Kasumi-1 (cell line): ENCODE measurements at places on chromosomes 2 and 18.
A peak's percentile ranks its signal among the peaks of the same experiment; 100 is the strongest.

DNA sequence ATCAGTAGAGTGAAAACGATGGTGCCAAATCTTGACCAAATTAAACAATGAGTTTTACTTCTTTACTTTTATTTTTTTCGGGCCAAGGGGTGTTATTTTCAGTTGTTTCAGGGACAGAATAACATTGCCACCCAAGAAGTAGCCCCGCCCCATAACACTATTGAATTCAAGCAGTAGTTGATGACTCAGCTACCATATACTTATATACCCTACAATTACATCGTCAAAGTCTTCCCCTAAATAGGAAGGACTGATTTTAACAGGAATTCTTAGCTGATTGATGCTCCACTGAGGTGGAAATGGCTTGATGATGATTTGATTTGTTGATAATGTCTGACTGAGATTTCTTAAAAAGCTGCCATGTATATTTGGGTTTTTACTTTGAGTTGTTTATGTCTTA, 24.7 kb downstream of the LYPD6B start:
- DNase-seq, result no peak

DNA sequence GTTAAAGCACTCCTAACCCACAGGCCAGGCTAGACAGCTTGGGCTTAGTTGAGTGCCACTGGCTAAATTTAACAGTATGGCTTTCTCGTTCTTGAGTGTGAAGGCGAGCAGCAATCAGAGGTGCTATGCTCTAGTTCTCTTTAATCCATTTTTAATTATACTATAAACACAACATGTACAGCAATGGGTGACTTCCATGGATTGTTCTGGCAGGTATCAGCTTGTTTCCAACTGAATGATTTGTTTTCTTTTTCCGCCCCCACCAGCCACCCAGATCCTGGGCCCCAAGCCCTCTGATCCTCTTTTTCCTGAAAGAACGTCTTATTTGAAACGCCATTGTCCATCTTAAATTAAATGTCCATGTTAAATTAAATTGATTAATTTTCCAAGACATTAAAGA, 244.8 kb downstream of the IKZF2 start:
- no peak for DNase-seq

GRCh38 chr2:157880927-157881326, 4.8 kb upstream of the ACVR1 start:
- no peak for DNase-seq

GRCh38 chr2:84458551-84459017, 496 bp downstream of the SUCLG1 start:
- DNase-seq, result peak; percentile 30

- no peak for DNase-seq
Observed at GRCh38 chr2:207990784-207991183, 34.5 kb downstream of the PLEKHM3 start.

DNA sequence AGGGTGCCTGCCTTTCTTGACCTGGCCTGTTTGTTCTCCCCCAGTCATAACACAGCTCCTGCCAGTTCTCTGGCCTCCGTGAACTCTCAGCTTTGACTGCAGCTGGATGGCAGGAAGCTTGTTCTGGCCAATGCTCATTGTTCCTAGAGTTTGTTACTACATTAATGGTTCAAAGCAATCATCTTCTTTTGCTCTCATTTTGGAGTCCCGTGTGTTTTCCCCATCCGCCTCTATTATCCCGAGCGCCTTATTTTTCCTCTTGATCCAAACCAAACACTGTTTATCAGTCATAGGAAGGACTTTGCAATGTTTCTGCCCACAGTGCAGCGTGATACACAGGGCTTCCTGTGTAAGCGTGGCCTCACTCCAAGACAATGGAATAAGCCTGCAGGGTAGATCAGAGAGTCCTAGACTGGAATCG, 184.3 kb upstream of the APCDD1 start:
- DNase-seq, result no peak

DNA sequence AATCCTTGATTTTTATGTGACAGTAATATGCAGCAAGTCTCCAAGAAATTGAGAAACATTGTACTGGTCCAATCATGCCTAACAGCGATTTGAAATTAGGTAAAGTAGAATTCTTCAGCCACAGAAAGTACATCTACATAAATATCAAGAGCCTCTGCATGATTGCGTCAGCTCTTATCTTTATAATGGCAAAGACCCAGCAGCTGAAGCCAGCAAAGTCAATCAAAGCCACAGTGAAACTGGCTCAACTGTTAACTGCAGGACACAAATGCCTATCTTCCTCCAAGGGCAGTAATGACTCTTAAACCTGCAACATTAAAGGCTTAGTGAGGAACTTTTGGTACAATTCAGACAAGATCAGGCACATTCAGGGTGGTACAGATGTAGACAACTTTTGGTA, 102.5 kb downstream of the BARD1 start:
- DNase-seq, result no peak

GRCh38 chr2:14257801-14258507, 374.6 kb upstream of the LRATD1 start:
- DNase-seq, result no peak

DNA sequence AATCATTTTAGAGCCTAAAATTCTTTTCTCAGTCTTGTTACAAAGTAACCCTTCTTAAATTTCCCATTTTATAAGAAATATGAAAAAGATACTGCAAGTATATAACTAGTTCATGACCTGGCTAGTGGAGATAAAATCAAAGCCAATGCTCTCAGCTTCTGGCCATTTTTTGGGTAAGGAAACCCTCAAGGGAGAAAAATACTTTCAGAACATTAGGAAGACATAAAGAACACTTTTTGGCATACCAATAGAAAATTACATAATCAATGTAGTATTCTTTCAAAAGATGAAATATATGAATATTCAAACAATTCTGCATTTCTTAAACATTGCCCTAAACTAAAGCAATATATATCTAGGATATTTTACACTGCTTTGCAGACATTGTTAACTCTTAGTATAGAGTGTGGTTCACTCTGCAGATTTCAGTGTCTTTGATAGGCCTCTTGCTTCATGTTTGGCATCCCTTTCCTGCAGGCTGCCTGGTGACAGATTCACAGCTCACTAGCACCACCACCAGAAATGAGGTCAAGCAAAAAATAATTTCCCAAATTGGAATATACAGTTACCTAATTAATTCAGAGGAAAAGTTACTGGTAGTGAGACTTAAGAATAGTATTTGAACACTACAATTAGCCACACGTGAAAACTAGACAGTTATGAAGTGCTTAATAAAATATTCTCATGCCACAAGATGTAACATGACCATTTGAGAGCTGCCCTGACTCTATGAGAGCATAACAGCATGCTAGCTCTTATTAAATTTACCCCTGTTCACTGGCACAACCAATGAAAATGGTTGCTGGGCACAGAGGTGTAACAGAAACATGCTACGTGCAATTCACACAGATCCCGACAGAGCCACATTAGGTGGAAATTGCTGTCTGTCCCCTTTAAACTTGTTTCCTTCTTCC, 36.0 kb downstream of the PAIP2B start:
- peak; percentile 61 for DNase-seq

- no peak for DNase-seq
Observed at GRCh38 chr2:197672371-197672893, 3.0 kb downstream of the RFTN2 start.

DNA sequence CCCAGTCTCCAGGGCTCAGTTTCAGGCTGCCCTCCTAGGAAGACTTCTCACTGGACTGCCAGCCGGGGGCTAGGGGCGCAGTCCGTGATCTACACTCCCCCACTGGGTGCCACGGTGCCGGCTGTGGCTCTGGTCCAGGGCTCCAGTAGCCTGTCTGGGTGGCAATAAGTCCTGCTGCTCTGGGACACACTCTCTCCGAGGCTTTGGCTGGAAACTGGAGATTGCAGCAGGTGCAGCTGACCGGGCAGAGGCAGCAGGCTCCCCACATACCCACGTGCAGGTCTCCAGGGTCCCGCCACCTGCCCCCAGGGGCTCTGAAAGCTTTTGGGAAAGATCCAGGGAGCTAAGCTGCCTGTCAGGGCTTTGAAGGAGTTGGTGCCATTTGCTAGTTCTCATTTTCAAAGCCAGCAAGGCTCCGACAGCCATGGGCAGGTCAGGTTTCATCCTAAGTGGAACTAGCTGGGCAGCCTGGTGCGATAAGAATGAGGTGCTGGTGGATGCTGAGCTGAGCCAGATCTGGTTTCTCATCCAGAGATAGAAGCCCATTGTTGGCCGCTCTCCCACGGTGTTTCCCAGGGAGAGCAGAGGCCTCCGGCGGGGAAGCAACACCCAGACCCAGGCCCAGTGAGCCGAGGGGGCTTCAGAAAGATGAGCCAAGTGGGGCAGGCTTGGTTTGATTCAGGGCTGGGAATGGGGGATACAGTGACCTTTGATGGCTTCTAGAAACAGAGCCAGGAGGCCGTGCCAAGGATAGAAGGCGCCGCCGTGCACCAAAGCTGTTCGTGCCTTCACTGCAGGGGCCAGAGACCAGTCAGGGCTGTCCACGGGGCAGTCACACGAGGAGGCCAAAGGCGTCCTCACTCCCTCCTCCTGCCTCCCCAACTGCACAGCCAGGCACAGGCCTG, 141.7 kb upstream of the GPC1 start:
- no peak for DNase-seq

- DNase-seq, result no peak
Observed at GRCh38 chr18:4406856-4407255, 48.3 kb downstream of the DLGAP1 start.

DNA sequence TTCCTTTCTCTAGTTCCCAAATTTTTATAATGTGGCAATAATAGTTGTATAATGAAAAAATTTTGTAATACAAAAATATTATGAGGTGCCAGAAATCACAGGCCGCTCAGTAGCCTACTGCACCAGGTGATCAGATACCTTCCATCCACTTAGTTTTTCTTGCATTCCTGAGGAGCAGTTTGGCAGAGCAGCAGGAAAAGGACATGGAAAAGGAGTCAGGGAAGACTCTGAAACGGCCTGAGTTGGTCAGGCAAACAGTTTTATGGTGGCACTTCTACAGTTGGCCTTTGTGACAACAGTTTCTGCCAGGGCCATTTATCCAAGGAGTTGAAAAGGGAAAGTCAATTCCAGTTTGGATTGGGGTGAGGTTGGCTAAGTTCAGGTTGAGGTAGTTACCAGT, 165.4 kb upstream of the ALPP start:
- DNase-seq, result no peak

GRCh38 chr2:7007846-7008741, 90.9 kb downstream of the RNF144A start:
- peak; percentile 96 for DNase-seq

DNA sequence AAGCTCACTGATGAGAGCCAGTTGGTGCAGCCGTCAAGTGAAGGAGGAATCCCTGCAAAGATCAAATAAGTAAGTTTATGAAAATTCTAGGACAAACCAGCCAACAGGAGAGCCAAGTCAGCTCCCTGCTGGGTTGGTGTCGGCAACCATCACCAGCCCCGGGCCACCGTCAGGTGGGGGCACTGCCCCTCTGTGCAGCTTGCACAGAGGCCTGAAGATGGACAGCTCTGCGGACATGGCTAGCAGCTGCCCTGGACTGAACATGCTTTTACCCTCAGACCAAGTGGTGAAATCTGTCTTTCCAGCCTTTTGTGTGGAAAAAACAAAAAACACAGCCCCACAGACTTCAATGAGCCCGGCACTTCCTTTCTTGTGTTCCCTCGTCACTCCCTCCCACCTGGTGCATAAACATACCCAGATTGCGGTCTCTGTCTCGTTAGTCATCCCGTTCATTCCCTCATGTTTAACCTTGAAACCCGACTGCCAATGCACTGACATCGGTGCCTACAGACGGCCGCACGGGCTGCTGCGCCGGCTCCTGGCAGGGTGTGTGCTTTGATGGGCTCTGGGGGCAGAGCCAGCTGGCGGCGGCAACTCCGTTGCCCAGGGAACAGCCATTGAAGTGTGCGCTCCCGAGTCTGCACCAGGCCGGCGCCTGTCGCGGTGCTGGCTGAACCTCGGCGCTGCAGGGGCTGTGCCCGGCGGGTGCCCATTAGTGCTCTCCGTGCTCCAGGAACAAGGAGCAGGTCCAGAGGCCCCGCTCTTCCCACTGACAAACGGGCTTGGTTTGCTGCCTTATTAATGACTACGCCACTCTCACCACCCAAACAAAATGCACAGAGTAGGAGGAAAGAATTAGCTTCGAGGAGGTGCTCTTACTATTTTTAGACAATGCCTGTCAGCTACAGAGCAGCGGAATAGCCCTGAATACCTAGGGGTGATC, 95.3 kb downstream of the EIPR1 start:
- DNase-seq, result no peak

- no peak for DNase-seq
Observed at GRCh38 chr18:27213123-27213717, 28.1 kb upstream of the CHST9 start.

- no peak for DNase-seq
Observed at GRCh38 chr18:56009411-56009810, 421.4 kb upstream of the TCF4 start.

- DNase-seq, result no peak
Observed at GRCh38 chr18:13913205-13913604, 2.1 kb downstream of the MC2R start.

DNA sequence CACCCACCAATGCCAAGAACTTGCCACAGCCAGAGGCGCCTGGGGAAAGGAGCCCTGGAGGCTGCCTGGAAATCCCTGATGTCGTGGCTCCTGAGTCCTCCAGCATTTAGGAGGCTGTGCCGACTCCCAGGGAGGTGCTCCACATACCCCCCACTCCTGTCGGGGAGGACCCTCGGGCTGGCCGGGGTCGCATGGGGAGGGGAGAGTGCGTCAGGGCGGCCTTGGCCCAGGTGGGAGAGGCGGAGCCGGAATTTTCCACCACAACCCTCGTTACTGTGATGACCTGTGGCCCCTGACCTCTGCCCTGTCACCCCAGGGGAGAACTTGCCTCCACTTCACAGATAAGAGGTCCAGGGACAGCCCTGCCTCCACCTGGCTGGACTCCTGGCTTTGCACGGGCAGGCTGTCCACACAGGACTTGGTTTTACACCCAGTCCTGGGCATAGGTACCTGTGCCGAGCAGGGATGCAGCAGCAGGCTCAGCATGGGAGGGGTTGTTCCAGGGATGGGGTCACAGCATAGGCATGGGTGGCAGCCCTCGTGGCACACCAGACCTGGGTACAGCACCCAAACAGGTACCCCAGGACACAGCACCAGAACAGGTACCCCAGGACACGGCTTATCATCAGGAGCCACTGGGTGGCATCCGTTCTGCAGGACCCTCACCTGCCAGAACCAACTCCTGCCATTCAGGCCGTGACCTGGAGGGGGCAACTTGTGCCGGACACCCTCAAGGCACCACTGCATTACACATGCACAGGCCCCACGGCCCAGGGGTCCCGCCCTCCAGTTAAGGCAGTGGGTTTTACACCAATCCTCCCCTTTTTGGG, 12.3 kb upstream of the AGXT start:
- no peak for DNase-seq

DNA sequence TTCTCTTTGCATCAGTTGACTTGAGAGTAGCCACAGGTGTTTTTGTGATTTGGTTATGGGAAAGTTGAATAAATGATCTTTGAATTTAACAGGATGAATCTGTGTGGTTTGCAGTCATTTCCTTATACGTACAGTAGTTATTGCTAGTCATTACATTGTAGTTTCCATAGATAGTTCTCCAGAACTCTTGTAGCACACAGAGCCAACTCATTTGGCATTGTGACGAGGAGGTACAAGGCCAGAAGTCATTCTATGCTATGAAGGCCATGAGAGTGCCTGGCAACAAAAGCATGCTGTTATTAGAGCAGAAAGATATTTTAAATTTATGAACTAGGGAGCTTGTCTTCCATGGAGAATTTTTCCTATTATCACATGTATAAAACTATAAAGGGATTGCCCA, 973.0 kb upstream of the CHAC2 start:
- DNase-seq, result no peak

GRCh38 chr18:35172451-35173035, 68.3 kb upstream of the ZNF397 start:
- peak; percentile 3 for DNase-seq
